Stimulated activated CD4-positive, alpha-beta T cell treated with anti-CD3 and anti-CD28 coated beads, Interleukin-1b, Interleukin-23, amount 100 ng/mL, for 1 hour (primary cell): ENCODE measurements at places on chromosomes 3 and 15.

- no peak for DNase-seq
These were observed 57.3 kb upstream of the DLG1 start for GRCh38 chr3:197355713-197356112.

DNA sequence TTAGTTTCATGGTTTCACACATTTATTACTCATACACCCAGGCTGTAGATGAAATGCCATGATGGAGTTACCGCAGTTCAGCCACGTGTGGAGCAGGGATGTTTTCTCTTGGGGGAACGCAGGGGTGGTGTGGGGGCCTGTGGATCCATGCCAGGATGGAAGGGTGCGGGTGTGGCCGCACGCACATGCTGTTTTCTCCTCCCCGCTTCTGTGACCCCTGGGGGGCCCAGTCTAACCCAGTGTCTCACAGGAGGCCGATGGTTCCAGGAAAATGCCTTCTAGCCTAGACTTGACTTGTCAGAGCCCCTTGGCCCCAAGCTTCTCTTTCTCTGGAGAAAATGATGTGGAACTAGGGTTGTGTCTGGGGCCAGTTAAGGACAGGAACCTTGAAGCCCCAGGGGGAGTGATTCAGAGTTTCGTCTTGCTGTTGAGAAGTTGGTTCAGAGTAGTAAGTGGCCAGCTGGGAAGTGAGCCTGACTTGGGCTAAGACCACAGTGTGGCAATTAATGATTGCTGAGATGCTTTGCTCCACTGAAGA, 240.4 kb upstream of the BHLHE40 start:
- DNase-seq, result no peak

DNA sequence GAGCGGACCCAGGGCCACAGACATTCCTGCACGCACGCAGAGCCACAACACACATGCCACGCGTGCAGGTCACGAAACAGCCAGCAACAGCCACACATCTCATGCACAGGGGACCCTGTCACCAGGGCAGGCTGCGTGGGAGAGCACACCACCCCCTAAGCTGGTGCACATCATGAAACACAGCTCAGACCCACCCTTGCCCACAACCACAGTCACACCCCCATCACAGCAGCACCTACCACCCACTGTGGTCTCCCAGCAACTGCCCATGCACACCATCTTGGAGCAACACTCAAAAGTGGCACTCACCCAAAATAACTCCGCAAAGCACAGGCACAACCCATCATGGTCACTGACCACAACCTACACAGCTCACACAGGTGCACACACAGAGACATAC, 75.7 kb downstream of the OCA2 start:
- no peak for DNase-seq

DNA sequence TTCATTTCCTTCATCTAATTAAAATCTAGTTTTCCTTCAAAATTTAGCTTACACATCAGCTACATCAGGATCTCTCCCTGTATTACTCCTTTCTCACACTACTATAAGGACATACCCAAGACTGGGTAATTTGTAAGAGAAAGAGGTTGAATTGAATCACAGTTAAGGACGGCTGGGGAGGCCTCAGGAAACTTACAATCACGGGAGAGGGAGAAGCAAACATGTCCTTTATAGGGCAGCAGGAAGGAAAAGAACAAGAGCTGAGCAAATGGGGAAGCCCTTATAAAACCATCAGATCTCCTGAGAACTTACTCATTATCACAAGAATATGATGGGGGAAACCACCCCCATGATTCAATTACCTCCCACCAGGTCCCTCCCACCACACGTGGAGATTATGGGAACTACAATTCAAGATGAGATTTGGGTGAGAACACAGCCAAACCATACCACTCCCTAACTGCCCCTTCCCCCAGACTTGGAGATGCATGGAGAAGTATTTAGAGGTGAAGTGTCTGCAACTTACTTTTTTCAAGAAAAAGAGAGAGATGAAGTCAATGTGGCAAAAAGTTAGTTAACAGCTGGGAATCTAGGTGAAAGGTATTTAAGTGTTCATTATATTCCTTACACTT, 21.3 kb downstream of the PRTG start:
- DNase-seq, result no peak

GRCh38 chr15:66196602-66197001, 56.9 kb downstream of the MEGF11 start:
- DNase-seq, result no peak

GRCh38 chr3:177647876-177648275, 450.6 kb upstream of the TBL1XR1 start:
- DNase-seq, result no peak
